NCI-H1694 (cell line): ENCODE measurements at places on chromosomes 1 and 21.
A peak's percentile ranks its signal among the peaks of the same experiment; 100 is the strongest.

DNA sequence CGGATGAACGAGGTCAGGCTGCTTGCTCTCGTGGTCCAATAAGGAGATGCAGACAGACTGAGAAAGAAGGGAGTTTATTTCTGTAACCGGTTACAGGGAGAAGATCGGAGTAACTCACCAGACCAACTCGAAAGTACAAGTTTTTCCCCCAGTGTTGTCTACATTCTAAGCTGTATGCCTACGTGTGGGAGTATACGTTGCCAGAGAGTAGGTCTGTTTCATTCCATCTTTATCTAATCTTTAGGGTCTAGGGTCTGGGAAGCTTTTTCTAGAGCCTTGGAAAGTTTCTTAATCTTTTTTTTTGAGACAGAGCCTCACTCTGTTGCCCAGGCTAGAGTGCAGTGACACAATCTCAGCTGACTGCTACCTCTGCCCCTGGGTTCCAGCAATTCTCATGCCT lies 4.7 kb upstream of the PADI1 start:
- no peak for DNase-seq

DNA sequence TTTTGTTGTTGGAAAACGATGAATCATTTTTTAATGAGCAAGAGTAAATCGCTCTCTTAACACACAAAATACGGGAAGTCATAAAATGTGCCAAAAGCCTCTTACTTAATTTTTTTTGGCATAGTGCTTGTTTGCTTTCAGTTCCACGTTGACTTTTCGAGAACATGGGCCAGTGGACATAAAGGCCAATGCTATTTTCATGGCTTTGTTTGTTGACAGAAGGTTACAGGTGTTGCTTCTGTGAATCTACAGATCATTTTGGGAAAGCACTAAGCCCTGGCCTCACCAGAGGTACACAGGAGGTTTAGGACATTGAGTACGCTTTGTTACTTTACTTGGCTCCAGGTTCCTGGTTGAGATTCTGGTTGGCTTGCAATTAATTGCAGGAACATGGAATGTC lies 199.4 kb upstream of the HMCN1 start:
- peak; percentile 8 for DNase-seq

DNA sequence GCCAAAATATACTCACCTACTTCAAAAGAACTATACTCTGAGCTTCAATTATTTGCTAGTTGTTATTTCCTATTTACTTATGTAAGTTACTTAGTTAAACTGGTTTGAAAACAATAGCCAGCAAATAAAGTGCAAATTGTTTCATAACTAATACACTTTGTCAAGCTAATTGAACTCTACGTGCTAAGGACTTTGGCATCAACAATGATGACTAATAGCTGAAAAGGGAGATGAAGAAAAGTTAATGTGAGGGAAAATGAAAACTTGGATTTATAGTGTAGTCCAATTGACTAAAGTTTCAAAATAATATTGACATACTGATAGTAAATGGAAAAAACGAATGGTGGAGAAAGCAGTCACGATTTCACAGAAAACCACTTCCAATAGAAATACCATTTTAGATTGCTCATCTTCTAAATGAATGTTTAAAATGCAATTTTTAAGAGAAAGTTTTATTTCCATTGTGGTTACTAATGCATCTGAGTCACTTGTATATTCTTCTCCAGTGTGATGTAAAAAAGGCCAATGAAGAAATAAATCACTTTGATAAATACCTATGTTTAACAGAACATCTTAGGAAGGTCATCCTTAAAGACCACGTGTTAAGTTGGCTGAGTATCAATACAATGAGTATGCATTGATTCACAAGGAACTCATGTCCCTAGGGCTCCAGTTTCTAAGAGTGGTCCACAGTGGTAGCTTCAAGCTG lies 455.2 kb downstream of the LTN1 start:
- no peak for DNase-seq

GRCh38 chr1:28927266-28927647 lies 12.9 kb downstream of the EPB41 start:
- DNase-seq = no peak

DNA sequence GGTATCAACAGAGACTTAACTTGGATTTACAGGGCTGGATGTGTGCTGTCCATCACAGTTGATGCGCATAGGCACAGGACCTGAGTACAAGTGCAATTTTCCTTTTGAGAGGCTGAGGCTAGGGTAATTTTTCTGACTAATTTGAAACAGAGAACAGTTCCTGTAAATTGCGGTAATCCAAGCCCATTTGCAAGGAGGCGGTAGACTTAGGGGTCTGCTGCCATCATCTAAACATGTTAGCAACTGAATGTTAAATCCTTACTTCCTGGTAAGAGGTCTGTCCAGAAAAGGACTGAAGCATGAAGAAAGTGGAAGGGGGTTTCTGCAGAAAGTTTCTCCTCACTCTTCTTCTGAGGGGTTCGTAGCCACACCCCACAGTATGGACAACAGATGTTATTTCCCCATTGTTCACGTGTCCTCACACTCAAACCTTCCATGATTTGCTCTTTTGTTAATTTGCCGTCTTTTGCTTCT lies 23.7 kb upstream of the C1orf198 start:
- no peak for DNase-seq

- no peak for DNase-seq
Observed at GRCh38 chr1:228163007-228163753, 2.4 kb upstream of the IBA57 start.

DNA sequence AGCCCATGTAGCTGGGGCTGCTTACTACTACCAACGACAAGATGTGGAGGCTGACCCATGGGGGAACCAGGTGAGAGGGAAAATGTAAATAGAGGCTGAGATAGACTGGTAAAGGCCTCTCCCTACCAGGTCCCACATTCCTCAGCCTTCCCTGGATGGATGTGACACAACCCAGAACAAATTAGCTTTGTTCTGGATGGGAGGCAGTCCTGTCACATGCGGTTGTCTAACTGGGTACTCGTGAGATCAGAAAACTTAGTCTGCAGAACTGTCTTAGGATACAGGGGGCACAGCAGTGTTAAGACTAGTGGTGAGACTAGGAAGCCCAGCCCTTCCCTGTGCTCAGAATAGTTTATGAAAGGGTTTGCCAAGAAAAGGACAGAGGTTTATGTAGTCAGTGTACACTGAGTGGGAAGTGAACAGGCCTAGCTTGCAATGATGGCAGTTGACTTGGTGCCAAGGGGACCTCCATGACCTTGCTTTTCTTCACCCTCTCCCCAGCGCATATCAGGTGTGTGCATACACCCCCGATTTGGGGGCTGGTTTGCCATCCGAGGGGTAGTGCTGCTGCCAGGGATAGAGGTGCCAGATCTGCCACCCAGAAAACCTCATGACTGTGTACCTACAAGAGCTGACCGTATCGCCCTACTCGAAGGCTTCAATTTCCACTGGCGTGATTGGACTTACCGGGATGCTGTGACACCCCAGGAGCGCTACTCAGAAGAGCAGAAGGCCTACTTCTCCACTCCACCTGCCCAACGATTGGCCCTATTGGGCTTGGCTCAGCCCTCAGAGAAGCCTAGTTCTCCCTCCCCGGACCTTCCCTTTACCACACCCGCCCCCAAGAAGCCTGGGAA lies 8.4 kb downstream of the MMACHC start:
- DNase-seq = no peak
